M059J (cell line): ENCODE measurements at places on chromosomes 12 and 14. TPM values are rescaled to one million over a fixed set of nuclear protein-coding genes. Genes with fewer than 3 reads are reported as not detected.

The ALDH1L2 gene
- 0.27 and 1.4 TPM in 2 replicates for total RNA-seq

The FAM186B gene
- 0.07 TPM in 1 of 2 replicates, not detected in the other for total RNA-seq

The CSRNP2 gene
- total RNA-seq, result 12.6 and 16.8 TPM in 2 replicates

The ACOT6 gene
- total RNA-seq, result not detected in 2 replicates

The MAX gene
- total RNA-seq, result 47.1 and 50.4 TPM in 2 replicates

The SPTB gene
- 0.86 and 1.5 TPM in 2 replicates for total RNA-seq

The HVCN1 gene
- 0.30 and 2.1 TPM in 2 replicates for total RNA-seq

- DNase-seq, result no peak
Observed at GRCh38 chr12:69904777-69905176, 79.8 kb downstream of the MYRFL start.

- no peak for DNase-seq
Observed at GRCh38 chr14:90517076-90517841, 120.4 kb downstream of the CALM1 start.

DNA sequence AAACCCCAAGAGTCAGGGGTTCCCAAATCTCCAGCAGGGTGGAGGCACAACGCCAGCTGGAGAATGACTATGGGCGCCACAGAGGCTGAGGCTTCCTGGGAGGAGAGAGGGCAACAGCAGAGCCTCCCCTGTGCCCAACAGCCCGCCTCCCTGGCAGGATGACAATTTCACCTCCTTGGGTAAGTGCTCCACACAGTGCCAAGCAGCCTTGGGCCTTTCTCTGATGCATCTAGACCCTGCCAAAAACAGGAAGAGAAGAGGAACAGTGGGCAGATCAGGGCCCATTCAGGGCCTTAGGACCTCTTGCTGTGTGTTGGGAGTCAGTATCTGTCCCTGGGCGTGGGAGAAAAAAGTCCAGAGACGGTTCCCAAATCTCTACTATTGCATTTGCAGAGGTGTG is 5.0 kb upstream of the OR10P1 start:
- no peak for DNase-seq

DNA sequence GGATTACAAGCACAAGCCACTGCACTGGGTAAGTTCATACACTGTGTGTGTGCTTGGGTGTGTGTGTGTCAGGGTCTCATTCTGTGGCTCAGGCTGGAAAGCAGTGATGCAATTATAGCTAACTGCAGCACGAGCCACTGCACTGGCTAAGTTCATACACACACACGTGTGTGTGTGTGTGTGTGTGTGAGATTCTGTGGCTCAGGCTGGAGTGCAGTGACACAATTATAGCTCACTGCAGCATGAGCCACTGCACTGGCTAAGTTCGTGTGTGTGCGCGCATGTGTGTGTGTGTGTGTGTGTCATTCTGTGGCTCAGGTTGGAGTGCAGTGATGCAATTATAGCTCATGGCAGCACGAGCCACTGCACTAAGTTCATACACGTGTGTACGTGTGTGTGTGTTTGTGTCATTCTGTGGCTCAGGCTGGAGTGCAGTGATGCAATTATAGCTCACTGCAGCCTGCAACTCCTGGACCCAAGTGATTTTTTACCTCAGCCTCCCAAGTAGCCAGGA is 85.4 kb downstream of the HECTD1 start:
- DNase-seq, result no peak

DNA sequence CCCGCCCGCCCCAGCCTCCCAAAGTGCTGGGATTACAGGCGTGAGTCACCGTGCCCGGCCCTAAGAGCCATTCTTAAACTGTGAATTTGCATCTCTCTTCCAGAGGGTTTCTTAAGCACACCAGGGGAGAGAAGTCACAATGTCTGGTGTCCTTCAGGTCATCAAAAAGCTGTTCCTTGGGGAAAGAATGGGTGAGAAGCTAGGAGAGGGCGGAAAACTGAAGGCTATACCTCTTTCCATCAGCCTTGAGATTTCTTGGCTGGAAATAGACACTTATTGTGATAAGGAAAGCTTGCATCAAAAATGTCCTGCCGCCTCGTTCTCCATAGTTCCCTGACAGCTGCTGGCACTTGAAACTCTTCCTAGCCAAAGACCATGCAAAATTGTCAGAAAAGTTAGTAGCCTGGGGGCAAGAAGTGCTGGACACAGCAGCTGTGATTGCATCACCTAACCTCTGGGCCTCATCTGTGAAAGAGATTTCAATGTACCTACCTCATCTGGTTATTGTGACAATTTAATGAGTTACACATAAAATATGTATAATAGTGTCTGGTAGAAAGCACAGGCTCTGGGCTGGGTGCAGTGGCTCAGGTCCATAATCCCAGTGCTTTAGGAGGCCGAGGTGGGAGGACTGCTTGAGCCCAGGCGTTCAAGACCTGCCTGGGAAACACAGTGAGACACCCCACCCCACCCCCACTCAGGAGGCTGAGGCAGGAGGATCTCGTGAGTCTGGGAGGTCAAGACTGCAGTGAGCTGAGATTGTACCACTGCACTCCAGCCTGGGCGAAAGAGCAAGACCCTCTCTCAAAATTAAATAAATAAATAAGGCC is 9.7 kb upstream of the UBC start:
- DNase-seq, result peak; percentile 95

DNA sequence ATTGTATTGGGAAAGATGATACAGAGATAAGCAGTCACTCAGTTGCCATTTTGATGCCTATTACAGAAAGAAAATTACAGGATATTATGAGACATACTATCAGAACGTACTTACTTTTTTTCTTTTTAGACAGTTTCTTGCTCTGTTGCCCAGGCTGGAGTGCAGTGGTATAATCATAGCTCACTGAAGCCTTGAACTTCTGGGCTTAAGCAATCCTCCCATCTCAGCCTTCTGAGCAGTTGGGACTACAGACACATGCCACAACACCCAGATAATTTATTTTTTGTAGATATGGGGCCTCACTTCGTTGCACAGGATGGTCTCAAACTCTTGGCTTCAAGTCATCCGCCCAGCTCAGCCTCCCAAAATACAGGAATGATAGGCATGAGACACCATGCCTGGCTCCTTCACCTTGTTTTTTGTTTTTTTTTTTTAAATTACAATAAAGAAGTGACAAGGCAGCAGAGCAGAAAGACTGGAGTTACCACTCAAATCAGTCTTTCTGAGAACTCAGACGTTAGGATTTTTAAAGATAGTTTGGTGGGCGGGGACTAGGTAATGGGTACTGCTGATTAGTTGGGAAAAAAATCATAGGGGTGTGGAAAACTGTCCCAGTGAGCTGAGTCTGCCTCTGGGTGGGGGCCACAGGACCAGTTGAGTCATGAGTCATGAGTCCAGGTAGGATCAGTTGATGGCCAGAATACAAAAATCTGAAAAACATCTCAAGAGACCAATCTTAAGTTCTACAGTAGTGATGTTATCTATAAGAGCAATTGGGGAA is 11.5 kb upstream of the CPM start:
- no peak for DNase-seq

DNA sequence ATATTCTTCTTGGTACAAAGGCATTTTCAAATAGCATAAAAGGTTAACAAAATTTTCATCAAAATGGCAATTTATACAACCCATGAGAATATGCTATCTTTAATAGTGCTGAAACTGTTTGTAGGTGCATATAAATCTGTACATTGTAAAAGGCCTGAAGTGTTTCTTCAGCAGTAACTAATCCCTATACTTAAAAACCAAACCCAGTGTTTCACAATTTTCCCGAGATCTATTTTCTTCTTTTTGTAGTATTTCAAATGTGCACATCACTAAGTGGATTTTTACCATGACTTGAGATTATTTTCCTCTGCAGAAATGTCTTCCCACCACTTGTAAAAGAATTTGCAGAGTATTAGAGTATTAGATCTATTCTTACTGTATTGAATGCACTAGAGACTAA is 76.5 kb downstream of the FERMT2 start:
- no peak for DNase-seq

DNA sequence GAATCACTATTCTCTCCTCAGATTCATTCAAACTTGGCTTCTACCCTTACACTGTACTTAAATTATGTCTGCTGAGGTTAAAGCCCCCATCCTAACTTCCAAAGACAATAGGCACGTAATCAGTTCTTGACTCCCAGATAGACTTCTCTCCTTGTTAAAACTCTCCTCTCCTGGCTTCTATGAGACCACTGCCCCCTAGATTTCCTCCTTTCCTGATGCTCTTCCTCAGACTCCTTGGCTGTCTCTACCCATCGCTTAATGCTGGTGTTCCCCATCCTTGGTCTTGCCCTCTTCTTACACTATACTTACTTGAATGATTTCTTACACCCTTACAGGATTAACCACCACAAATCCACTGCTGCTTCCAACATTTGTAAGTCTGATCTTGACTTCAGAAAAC is 32.8 kb downstream of the TC2N start:
- no peak for DNase-seq

DNA sequence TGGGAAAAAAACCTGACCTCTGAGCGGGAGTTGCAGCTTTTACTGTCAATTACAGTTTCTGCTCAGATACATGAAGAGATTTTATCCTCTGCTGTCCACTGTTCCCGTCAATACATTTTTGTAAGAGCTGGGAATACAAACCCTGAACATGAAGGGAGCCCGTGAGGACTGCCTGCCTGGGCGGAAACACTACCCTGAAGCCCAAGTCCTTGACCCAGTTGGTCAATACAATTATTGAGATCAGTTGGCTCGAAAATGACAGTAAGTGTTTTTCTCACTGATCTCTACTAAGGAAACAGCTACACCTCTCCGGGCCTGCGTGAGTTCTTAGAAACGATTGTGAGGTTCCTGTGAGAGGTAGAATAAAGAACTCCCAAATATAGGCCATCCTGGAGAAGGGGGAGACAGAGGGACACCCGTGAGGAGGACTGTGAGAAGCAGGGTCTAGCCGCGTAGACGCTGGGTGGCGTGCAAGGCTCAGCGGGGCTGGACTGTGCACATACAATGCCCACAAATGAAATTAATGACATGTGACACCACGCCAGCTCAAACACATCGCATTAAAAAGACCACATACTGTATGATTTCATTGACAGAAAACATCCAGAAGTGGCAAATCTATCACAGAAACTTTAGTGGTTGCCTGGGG is 509.5 kb downstream of the TMEM132D start:
- no peak for DNase-seq

DNA sequence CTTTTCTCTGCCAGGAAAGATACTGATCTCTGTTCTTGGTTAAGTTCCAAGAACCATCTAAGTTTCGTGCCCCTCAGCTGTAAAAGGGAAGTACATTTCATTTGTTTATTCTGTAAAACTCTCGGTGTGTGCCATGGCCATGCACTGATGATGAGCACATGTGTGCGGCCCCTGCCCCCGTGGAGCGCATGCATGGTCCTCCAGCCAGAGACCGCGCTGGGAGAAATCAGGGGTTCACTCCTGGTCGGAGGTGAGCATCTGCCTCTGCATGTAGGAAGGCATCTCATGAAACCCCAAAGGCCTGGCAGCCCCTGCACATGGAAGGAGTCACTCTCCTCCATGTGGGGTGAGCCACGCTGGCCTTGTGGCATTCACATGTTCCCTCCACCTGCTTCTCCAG is 102.5 kb upstream of the RTL1 start:
- DNase-seq, result peak; percentile 36

DNA sequence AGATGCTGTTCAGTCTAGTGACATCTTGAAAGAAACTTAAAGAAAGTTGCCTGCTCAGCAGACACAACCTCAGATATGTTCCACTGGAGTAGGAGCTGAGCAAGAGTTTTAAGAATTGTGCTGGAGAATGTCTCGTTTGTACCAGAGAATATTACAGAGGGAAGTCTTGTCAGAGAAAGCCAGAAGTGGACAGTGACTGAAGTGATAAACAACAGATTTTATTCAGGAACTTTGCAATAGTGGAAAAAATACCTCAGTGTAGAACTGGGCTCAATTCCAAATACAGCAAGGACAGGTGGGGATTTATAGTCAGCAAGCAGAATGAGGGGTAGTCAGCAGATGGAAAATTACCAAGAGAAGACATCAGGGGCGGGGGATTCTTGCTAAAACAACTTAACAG is 18.6 kb downstream of the ZDHHC17 start:
- DNase-seq, result no peak

DNA sequence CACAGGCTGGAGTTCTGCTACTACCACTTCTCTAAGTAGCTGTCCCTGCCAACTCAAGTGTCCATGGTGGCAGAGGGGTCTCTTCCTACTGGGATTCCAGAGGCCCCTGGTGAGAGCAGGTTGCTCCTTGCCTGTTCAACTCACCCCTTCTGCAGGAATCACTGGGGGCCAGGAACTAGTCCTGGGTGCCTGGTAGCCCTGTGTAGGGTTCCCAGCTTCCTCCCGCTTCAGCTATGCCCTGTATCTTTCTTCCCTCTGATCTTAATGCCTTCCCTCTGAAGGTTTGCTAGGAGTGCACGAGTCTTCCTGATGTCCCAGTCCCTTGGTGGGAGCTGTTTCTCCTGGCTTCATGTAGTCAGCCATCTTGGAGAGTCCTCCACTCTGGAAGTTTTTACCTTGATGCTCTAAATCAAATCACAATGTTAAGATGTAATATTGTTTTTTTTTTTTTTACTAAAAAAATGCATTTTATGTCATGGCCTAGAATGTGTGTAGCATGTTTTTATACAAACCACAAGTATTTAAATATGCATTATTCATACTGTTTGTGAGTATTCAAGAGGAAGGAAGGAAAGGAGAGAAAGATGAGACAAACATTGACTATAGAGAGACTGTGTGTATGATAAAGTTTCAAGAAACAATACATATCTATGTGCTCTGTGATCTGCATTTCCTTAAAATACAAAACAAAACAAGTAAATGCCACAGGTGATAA is 54.7 kb downstream of the FRS2 start:
- no peak for DNase-seq

- DNase-seq, result no peak
Observed at GRCh38 chr14:74591899-74592298, 20.1 kb downstream of the LTBP2 start.

GRCh38 chr12:58925751-58926150 is 5.4 kb upstream of the LRIG3 start:
- no peak for DNase-seq

DNA sequence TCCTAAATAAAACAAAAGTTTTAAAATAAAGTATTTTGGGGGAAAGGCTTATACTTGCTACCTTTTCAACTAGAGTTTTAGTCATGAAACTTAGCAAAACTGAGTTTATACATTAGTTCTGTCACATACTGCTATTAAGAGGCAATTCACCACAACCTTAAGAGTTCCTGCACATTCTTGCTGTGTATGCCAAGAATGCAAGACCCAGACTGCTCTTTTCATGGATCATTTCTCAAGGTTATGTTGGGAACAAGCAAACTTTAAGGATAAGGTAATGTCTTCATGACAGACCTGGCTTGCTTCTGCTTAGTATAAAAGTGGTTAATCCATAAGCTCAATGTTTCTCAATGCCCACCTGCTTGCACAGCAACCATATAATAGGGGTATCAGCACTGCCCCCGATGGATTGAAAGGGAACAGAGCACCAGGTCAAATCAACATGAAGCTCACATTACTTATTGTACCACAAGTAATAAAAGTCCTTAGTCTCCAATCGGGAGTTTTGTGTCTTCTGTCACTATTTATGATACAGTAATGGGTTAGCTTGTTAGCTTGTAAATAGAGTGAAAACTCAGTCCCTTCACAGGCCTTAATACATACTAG is 67.6 kb downstream of the KIF21A start:
- DNase-seq, result no peak

GRCh38 chr12:53060721-53061276 is 10.9 kb downstream of the TNS2 start:
- DNase-seq, result no peak

GRCh38 chr14:58808828-58809227 is 171.1 kb downstream of the DACT1 start:
- peak; percentile 84 for DNase-seq
